Activated B cell treated with CpG ODN at 0.5 μM for 24 hours (primary cell): ENCODE measurements at places on chromosomes 12 and 14.

DNA sequence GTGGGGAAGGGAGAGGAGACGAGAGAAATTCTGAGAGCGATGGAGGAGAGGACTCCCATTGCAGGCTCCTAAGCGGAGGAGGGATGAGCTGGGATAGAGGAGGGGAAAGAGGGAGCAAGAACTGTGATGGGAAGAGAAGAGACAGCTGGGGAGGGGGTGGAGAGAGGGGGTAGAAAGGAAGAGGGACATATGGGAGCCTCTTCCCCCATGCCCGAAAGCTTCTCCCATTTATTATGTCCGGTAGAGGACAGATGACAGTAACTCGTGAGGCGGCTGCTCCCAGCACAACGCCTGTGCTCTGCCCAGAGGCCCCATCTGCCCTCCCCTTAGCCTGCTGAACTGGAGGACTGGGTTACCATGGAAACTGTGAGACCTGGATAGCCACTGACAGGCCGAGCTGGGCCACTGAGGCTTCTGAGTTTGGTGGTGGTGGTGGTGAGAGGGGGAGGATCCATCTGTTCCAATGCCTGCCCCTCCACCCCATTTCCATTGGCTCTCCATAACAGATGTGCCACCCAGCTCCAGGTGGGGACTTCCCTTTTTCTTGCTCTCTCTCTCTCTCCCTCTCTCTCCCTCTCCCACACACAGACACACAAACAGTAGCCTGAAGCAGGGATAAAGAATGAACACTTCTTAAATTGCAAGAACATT lies 8.3 kb downstream of the CPNE6 start:
- no peak for DNase-seq
- peaks cover 46% of the 10 kb centered on the region for H3K4me1 ChIP-seq
- H3K27ac ChIP-seq = no peak overlapping the region
- H3K27me3 ChIP-seq = no peaks in the 10 kb centered on the region

DNA sequence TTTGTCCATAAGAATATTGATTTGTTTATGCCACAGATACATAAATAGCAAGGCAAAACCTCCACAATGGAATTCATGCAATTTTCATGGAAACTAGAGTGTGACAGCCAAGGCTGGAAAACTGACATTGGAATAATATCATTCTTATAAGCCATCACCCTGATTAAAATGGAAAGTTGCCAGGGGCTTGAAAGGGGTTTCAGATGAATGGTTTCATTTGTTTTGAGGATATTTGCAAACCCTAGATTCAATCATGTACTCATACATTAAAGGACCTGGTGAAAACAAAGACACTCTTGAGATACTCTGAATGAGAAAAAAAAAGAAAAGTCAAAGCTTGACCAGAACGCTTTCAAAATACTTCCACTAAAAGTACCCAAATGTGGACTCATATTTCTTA lies 205.7 kb downstream of the DIO2 start:
- H3K27ac ChIP-seq = no peak overlapping the region
- H3K36me3 ChIP-seq = no peaks in the 10 kb centered on the region
- H3K4me3 ChIP-seq = no peak overlapping the region
- H3K27me3 ChIP-seq = no peaks in the 10 kb centered on the region
- no peaks in the 10 kb centered on the region for H3K4me1 ChIP-seq

DNA sequence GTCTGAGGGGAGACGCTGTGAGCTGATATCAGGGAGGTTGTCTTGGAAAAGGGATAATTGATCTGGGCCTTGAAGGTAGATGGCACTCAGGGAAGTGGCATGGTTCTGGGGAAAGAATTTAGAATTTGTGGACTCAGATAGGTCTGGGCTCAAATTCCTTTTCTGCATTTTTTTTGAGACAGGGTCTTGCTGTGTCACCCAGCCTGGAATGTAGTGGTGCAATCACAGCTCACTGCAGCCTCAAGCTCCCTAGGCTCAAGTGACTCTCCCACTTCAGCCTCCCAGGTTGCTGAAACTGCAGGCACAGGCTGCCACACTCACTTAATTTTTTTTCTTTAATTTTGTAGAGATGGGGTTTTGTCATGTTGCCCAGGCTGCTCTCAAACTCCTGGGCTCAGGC lies 98.1 kb upstream of the NCOR2 start:
- no peak overlapping the region for H3K4me3 ChIP-seq
- H3K27ac ChIP-seq = no peak overlapping the region
- no peaks in the 10 kb centered on the region for H3K36me3 ChIP-seq
- DNase-seq = no peak

DNA sequence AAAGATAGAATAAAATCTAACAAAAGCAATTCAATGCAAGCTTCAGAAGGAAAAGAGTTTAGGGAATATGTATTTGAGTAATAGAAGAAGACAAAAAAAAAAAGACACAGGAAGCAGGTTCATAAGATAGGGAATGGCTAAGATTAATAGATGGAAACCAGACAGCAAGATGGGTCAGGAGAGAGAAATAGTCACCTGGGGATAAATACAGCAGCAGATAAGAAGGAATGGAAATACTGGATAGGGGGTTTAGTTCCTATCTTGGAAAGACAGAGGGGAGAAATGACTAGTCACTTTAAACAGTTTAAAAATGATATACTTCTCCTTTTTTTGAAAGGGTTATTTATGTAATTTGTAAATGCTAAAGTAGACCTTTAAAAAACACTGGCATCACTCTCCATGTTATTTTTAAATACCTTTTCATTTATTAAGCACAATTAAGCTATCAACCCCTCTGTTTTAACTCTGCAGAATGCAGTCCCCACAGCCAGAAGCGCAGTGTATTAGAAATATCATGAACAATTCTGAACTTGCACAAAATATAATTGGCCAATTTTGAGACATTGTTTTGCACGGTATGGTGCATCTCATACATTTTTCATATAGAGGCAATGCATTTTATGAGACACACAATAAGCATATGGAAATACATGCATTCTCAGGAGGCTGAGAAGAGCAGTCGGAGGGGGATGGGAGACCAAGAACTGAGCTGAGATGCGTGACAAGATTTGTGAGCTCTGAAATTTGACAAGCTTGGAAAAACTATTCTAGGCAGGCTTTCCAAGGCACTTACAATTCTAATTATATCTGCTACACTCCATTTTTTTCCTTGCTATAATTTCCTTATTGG lies 303.4 kb upstream of the PRICKLE1 start:
- H3K4me1 ChIP-seq = no peaks in the 10 kb centered on the region
- no peaks in the 10 kb centered on the region for H3K27me3 ChIP-seq
- no peak overlapping the region for H3K4me3 ChIP-seq
- no peaks in the 10 kb centered on the region for H3K36me3 ChIP-seq

DNA sequence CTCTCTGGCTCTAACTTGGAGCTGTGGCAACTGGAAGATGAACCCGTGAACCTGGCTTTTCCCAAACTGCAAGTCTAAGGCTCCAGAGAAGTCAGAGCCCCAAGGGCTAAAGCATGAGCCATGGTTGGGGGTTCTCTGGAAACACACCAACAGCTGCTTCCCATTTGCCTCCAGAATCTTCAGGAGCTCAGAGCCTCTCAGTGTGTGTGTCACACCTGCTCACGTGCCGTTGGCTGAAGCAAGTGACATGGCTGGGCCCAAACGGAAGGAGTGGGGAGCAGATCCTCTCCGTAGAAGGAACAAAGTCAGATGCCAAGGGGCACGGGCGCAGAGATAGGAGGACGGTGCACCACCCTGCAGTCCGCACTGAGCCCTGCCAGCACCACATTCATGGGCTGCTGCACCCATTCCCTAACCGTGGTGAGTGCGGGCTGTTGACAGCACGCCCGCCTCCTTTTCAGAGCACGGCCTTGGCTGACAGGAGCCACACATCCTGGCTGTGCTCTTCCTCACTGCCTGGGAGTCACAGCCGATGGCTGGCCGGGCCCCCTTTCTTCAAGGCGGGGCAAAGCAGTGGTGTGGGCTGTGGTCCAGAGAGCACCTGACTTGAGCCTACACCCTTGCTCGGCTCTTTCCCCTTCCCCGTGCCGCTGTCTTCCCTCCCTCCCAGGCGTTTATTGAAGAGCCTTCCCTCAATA lies 16.6 kb upstream of the TRAF3 start:
- no peak for DNase-seq
- H3K36me3 ChIP-seq = no peaks in the 10 kb centered on the region
- H3K27ac ChIP-seq = no peak overlapping the region
- peaks cover 52% of the 10 kb centered on the region for H3K4me1 ChIP-seq
